ENCODE measurements at places on chromosomes 11 and 22.

GRCh38 chr11:132712466-132712865 lies 819.8 kb downstream of the OPCML start:
- DNase-seq, result no peak

GRCh38 chr22:35126993-35127392 lies 61.0 kb downstream of the ISX start:
- DNase-seq, result no peak

- no peak for DNase-seq
These were observed 17.6 kb upstream of the AMOTL1 start for GRCh38 chr11:94750319-94751217.

GRCh38 chr11:70717936-70718595 lies 319.7 kb downstream of the CTTN start:
- no peak for DNase-seq

GRCh38 chr22:37870273-37870672 lies 21.1 kb downstream of the EIF3L start:
- DNase-seq, result no peak

All from HCT116 (cell line).